Stimulated activated CD4-positive, alpha-beta T cell treated with anti-CD3 and anti-CD28 coated beads, Interleukin-4, amount 100 ng/mL, for 4 hours (primary cell): ENCODE measurements at places on chromosomes 3 and 15.
A peak's percentile ranks its signal among the peaks of the same experiment; 100 is the strongest.

DNA sequence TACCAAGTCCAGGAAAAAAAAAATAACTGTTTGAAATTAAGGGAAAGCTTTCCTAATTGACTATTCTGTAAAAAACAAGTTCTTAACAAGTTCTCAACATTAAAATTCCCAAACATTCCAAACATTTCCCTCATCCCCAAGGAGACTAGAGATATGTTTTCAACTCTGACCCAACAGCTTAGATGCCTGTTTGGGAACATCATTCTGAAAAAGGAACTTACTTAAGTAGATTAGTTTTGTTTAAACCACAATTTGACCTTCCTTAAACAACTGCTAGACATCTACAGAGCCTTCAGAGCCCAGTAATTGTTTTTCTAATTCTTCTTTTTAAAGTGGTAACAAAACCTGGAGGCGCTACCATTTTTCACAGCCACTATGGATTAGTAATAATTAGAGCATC, 12.8 kb downstream of the UBR1 start:
- no peak for DNase-seq

GRCh38 chr3:151016478-151016795, 43.9 kb upstream of the CLRN1 start:
- DNase-seq, result no peak

DNA sequence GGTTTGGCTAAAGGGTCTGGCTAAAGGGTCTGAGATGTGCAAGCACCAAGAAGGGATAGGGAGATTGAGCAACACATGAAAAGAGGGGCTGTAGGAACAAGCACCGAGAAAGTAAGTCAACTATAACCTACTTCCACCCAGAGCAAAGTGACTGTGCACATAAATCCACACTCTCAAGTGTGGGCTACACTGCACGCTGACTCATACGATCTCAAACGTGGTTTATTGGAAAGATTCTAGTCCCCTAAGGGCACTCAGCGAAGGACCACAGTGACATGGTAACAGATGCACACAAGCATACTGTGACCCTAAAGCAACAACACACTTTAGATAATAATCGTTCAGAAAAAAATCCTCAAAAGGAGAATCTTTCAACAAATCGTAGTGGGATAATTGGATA, 48.0 kb downstream of the EHHADH start:
- DNase-seq, result no peak

GRCh38 chr3:147851062-147851461, 441.9 kb downstream of the ZIC1 start:
- no peak for DNase-seq

DNA sequence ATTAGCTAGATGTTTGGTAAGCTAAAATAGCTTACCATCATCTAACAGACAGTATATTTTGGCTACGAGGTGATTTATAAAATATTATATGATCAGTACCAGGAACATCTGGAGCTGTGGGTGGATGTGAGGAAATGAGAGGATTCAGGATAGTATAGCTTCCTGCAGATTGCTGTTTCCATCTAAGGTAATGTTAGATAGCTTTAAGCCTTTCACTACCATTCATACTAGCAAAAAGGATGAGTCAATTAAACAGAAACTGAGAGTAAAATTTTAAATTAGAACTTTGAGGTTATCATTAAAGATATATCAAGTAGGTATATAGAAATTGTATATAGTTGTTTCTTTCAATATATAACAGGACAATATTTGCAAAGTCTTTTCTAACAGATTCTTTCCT, 8.0 kb downstream of the ZBTB20 start:
- DNase-seq, result no peak

- DNase-seq, result no peak
Measured at GRCh38 chr3:66047311-66048050, 8.8 kb upstream of the MAGI1 start.

DNA sequence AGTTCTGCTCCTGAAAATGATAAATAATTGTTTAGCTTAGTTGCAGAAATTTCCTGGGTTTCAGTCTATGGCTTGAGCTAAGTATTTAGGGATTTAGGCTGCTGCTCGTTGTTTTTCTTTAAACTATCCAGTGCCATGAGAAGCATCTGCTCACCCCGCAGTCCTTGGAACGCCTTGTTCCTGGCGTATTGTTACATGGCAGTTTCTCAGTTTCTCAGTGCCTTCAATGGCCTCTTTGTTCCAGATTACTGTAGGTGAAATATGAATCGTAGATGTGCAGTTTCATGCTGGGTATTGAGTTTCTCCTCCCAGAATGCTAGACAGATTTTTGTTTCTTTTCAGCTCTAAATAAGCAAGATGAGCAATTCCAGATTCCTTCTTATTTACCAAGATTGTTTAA, 269.5 kb upstream of the GBE1 start:
- no peak for DNase-seq

DNA sequence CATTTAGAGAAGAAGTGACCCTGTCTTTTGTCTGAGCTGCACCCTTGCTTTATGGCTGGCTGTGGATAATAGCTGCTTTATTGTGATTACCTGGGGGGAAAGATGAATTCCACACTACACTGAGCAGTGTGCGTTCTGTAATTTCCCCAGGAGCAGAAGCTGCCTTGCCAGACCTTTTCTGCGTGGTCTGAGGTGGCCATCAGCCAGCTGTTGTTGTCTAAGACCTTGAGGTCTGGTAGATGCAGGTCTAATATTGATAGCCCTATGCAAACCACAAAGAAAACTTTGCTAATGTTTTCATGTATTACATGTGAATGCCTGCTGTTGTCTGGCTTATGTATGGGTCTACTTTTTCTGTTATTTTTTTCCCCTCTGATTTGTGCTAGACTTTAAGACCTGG, 144.6 kb downstream of the THSD4 start:
- DNase-seq, result no peak

DNA sequence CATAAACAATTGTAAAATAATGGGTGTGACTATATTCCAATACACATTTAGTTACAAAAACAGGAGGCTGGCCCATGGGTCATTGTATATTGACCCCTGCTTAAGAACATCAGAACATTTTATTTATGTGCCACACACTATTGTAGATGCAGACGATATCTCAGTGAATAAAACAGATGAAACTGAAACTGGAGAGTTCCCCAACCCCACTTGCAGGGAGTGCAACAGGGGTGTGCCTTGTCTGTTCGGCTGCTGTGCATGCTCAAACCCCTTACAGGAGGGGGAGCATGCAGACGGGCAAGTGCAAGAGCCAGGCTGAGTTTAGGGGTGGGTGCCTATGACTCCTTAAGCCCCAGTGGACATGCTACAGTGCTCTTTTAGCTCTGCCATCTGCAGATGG, 509.6 kb downstream of the IGSF11 start:
- DNase-seq, result no peak

DNA sequence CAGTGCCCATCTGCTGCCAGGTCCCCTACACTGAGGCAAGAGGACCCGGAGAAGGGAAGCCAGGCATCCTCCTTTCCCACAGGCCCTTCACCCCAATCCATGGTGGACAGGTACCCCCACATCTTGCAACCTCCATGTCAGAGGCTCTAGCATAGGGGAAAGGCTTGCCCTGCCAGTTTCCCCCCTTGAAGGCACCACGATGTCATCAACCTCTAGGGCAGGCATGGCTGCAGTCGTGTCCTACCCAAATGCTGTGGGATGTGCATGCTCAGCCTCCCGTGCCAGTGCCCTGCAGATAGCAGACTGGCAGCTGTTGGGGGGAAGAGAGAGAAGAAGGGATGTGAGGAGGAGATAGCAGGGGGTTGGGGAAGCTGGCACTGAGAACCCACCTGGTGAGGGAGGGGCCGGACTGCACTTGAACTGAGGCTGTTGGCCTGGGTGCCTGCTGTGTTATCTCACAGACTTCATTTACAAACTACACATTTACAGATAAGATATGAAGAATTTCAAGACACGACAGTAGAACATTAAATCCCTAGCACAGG, 197.5 kb downstream of the ADAMTS9 start:
- no peak for DNase-seq

DNA sequence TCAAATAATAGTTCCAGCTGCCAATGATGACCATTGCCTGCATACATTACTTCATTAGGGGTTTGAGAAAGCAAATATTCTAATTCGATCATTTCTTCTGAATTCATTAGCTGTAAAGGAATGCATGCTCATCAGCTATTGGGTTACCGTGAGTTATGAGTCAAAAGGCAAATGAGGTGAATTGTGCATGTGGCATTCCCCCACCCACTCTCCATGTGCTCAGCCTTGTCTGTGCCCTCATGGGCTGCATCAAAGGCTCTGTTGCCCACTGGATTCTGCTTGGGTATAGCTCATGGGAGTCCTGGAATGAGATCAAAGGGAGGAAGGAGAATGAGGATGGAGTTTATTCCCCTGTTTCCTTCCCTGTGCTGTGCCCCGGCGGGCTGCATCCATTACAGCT, 99.3 kb upstream of the CHRNA7 start:
- DNase-seq, result peak; percentile 29

DNA sequence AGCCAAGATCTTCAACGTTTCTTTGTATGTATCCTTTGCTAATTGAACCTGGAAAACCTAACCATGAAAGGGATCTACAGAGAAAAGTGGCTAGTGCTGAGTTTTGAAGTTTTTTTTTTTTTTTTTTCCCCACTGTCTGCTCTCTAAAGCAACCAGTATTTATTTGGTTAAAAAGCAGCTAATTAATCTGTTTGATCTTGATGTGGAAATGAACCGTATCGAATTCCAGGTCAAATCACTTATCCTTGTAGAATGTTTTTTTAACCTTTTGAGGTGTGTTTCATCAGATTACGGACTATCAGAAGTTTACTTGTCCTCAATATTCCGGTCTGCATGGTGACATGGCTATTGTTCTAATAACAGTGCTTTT, 117.2 kb downstream of the FNDC3B start:
- DNase-seq, result no peak

DNA sequence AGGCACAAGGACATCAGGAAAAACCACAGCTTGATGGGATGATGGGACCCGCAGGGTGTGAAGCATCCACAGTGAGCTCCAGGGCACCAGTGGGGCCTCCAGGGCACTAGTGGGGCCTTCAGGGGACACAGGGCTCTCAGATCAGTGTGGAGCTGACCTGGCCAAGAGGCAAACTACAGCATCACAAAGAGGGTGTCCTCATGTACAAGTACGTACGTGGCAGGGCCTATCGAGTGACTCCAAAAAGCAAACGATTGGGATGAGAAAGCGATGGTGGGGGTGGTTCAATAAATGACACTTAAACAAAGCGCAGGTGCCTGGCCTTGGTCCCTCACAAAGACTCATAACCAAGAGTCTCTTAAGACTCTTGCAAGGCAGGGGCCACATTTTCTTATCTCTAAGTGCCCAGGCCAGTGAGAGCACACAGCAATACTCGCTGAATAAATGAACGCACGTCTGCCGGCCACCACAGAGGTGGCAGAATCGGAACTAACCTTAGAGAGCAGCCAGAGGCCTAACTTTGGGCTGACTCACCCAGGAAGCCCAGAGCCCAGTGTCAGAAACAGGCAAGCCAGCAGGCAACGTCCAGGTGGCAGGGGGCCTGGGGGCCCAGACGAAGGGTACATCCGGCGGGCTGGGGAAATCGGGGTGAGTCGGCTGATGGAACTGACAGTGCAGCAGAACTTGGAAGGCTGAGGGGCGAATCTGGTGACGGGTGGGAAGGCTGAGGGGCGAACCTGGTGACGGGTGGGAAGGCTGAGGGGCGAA, 8.7 kb downstream of the PCSK6 start:
- DNase-seq, result no peak

DNA sequence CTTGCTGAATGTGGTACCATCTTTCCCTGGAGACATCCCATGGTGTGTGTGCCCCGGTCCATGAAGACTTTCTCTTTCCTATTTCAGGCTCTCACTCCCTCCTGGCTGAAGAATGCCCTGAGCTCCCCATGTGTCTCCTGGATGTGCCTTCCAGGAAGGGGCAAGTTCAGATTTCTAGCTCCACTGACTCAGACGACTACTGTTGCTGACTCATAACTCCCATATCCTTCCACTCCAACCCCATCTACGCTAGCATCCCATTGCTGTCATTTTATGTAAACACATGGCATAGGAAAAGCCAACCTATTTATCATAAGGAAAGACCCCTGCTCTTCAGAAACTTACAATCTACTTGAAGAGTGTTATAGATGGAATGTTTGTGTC, 95.0 kb downstream of the ADCY5 start:
- no peak for DNase-seq

DNA sequence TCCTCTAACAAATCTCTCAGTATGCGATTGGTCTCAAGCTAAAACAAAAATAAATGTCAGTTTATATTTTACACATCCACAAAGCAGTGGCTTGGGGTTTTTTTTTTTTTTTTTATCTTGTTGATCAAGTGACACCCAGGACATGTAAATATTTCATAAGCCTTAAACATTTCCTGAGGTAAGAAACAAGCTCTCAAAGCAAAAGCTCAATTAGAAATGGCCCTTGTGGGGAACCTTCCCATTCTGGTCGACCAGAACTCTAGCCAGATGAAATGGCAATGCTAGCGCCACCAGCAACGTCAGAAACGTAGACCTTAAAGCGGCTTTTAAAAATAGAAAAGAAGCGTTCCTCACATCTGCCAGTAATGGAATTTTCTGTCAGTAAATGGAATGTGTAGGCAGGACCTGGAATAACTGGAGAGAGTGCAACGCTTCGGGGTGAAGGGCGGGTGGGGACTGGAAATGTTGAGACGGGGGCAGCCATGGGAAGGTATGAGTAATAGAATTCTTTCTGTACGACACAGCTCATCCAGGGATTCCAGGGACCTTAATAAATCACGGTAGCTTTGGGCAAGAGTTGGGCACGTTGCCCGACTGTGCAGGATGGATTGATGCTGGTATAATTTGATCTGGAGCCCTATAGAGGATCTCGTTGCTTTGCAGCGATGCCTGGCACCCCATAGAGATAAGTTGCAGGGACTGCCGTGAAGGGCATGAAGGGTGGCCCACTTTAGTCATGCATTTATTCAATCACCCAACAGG, 44.4 kb downstream of the BTD start:
- no peak for DNase-seq

DNA sequence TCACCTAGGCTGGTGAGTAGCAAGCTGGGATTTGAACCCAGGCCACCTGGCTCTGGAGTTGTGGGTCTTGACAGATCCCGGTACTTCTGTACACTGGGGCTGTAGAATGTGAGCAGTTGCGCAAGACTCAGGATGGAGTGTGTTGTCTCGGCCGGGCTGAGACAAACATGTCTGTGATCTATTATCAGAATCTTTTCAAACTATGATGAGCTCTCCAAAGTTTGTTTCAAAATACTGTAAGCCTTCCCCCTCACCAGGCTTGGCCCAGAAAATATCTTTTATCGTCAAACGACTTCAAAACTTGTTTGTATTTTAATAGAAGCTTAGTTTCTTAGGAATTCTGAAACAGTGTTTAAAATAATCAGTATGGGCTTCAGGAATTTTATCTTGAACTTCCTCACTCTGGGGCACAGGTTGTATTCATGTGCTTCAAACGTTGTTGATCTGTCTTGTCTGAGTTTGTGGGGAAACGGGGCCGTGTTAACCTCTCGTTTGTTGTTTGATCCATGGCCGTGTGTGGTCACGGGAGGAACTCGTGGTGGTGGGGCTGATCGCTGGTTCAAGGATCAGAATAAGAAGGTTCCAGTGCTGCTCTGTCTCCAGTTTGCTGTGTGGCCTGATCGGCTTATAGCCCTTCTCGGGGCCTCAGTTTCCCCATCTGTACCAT, 40.3 kb upstream of the TFRC start:
- no peak for DNase-seq
